GM04503 (cell line): ENCODE measurements at places on chromosomes 1 and 21.

GRCh38 chr1:82399093-82399492, 598.4 kb downstream of the ADGRL2 start:
- no peak for DNase-seq

DNA sequence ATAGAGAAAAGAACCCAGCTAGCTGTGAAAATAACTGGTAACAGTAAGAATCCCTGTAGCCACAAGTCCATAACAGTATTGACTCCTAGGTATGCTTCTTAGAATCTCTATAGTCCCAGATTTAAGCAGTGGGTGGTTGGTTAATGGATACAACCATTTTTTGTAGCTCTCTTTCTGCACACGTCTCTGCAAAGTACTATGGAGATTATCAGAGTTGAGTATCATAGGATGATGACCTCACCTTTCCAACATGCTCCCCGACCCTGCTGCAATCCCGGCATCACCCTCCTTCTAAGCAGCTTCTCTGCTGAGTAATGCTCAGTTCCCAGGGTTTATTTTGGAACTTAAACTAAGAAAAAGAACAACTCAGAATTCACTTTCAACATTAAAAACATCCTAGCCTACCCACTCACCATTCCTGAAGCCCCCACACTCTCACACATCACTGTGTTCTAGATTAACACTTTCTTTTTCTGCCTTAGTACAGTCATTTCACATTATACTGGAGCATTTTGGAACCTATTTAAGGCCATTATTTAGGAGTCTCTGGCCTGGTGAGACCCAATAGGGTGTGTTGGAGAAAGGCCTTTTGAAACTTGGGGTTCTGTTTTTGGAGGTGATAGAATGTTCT, 2.7 kb downstream of the MLLT11 start:
- peak; percentile 66 for DNase-seq

DNA sequence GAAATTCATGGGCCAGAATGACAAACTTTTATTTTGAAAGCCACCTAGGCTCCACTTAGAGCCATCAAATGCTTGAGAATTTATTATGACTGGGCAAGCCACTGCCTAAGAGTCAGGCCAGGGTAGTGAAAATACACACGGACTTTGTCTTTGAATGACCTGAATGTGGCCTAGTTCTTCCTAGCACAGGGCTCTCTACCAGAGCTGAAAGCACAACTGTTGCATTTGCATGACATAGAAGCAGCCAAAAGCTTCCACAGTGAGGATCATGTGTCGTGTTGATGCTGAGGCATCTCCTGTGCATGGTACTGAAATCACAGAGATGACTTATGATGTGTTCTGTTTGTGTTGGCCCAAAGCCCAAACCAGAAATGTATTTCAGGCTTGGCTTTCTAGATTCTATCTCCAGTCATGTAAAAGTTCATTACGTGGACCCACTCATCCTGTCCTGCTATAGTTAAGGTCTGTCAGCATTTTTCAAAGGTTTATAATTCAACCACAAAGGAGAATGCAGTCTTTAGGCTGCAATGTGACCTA, 164.0 kb upstream of the UBE2U start:
- DNase-seq: peak; percentile 93

- DNase-seq: no peak
These were observed 345.5 kb downstream of the NTNG1 start for GRCh38 chr1:107486349-107486748.

GRCh38 chr1:232751393-232752140, 53.6 kb upstream of the MAP10 start:
- DNase-seq: no peak
